ENCODE measurements at places on chromosomes 11 and 22.

DNA sequence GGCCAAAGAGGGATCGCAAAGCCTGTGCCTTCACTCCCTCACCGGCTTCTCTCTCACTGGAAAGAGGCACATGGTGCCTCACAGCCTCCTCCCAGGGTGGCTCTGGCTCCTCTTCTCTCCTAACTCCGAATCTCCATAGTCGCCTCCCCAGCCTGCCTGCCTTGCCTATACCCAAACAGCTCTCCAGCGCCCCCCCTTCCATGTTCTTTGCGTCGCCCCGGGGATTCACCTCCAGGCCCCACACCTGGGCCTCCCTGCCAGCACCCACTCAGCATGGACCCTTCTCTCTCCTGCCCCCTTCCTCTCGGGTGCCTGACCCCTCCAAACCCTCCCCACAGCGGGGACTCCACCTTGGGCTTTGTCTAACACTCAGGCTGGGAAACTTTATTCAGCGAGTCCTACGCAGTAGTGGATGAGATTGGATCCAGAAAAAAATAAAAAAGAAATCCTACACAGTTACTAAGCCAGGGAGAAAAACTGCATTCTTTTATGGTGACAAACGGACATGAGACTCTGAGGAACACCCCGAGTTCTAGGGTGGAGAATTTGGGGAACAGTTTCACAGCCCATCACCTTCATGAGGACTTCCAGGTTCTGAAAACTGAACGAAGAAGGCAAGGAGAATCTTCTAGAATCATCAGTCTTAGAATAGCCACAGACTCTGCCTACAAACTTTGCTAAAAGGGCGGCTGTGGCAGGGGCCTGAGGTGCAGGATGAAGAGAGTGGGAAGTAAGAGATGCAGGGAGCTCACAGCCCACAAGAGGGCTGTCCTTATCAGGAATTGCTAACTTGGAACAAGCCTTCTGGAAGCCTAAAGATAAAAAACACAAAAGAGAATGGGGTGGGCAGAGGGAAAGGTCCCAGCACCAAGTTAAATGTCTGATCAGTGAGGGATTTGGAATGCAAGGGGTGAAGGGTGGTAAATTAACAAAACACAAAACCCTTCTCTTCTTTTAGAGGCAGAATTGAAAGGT, 5.3 kb downstream of the PPM1F start:
- no peak for DNase-seq

GRCh38 chr11:8233691-8234424, 29.8 kb downstream of the LMO1 start:
- no peak for DNase-seq

GRCh38 chr11:37942081-37942480, 1344.0 kb upstream of the RAG2 start:
- no peak for DNase-seq

DNA sequence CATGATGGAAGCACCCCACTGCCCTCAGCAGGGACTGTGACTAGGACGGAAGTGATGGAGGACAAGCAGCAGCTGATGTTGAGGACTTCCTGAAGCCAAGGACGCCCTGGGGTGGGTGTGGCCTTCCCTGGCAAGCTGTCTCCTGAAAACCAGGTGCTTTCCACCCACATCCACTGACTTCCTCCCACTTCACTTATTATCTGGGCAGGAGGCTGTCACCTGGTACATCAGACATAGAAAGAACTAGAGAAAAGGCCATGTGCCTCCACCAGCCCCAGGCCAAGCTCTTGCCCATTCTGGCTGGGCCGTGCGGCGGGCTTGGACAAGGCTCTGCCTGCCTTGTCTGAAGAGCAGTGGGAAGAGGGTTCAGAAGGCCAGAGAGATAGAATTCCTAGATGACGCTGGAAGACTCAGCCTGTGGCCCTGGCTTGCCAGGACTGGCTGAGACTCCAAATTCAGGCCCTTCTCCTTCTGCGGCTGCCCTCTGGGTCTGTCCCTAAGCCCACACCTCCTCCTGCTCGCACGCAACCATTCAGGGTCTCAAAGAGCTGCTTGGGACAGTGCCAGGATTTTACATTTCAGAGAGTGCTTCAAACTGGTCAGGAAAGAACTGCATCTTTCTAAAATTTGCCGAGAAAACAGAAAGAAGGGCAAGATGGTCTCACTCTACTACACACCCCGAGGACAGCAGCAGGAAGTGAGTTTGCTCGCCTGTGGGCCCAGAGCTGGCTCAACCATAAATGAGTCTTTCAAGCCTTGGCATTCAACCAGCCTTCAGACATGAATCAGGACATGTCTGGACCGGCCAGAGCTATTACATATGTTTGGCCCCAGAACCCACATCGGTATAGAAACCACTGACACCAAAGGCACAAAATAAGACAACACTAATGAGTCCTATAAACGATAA, 13.3 kb downstream of the ARHGAP1 start:
- DNase-seq = no peak

Data from cerebellar nuclear complex (tissue), 1 donor.